ENCODE measurements at places on chromosomes 4 and X.

DNA sequence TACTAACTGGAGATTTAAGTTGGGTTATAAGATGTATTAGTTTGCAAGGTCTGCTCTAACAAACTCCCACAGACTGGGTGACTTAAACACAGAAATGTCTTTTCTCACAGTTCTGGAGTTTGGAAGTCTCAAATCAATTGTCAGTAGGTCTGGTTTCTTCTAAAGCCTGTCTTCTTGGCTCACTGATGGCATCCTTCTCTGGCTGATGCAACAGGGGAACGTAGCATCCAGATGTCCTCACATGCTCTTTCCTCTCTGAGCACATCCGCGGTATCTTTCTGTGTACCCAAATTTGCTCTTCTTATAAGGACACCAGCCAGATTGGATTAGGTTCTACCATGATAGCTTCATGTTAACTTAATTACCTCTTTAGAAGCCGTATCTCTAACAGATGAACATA is 63.2 kb upstream of the BMP3 start:
- DNase-seq = no peak

GRCh38 chrX:124362761-124363160 is 16.4 kb downstream of the SH2D1A start:
- DNase-seq = no peak

DNA sequence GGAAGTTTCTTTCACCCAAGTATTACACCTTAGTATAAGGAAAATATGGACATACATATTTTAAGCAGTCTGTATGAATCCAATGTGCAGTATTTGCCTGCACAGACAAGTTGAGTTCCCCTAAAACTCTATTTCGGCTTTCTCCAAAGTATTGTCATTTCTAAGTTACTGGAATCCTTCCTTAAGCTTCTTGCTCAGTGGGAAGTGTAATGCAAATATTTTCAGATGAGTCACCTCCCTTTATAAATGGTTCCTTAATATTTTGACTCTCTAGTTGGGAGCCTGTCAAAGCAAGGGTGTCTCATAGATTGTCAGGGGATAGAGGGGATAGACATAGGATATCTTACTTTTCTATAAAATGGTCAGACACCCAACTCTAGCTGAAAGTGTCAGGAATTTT is 178.6 kb downstream of the NAA11 start:
- DNase-seq = no peak

GRCh38 chr4:74805601-74806000 is 11.3 kb upstream of the BTC start:
- DNase-seq = no peak

- DNase-seq = no peak
Observed at GRCh38 chr4:81445196-81445595, 26.5 kb downstream of the RASGEF1B start.

- DNase-seq = no peak
Observed at GRCh38 chrX:136525738-136526606, 6.0 kb upstream of the VGLL1 start.

- no peak for DNase-seq
Observed at GRCh38 chr4:7818399-7818911, 121.2 kb downstream of the AFAP1 start.
